Mesothelial cell of epicardium (in vitro differentiated cells): ENCODE measurements at places on chromosomes 5 and 9.

DNA sequence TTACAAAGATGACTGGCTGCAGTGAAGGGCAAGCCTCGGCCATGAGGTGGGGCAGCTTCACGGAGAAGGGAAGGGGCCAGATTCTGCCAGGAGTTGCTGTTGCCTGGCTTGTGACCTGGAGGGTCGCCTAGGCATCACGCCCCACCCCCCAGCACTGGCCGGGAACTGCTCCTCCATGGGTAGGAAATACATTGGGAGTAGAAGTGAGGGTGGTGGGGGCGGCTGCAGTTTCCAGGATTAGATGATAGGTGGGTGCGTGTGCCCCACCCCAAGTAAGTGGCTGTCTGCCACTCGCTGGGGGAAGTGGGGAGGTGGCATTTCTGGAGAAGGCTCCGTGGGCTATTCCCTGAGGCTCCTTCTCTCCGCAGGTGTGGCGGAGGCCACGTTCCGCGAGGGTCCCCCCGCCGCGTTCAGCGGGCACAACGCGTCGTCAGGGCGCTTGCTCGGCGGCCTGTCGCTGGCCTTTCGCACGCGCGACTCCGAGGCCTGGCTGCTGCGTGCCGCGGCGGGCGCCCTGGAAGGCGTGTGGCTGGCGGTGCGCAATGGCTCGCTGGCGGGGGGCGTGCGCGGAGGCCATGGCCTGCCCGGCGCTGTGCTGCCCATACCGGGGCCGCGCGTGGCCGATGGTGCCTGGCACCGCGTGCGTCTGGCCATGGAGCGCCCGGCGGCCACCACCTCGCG is 16.9 kb downstream of the CRB2 start:
- peak overlapping the region; percentile 45 for H3K27ac ChIP-seq
- no peak overlapping the region for H3K4me3 ChIP-seq
- DNase-seq, result no peak
- H3K4me1 ChIP-seq, result peaks cover 57% of the 10 kb centered on the region
- H3K36me3 ChIP-seq, result peaks cover 7% of the 10 kb centered on the region

DNA sequence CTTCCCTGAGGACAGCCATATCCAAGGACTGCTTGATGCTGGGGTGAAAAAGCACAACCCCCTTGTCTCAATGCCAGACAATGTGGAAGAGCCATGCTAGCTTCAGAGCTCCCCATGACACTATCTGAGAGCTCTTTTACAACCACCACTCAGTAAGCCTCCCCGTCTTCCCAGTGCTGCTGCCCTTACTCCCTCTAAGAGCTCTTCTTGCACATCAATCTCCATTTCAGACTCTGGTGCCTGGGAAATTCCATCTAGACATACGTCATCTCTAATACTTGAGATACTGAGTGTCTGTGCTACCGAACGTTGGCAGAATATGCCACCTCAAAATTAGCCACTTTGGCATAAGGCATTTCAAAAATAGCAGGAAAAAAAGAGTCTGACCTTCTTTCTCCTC is 94.5 kb downstream of the EDIL3 start:
- no peaks in the 10 kb centered on the region for H3K27me3 ChIP-seq
- no peak for DNase-seq
- H3K4me1 ChIP-seq, result peaks cover 45% of the 10 kb centered on the region
- H3K36me3 ChIP-seq, result no peaks in the 10 kb centered on the region
- peak overlapping the region; percentile 95 for H3K27ac ChIP-seq

GRCh38 chr9:2808105-2808504 is 35.8 kb downstream of the PUM3 start:
- no peak for DNase-seq
- H3K4me1 ChIP-seq, result peaks cover 42% of the 10 kb centered on the region
- peak overlapping the region; percentile 95 for H3K27ac ChIP-seq
- H3K27me3 ChIP-seq, result no peaks in the 10 kb centered on the region
- no peak overlapping the region for H3K4me3 ChIP-seq

DNA sequence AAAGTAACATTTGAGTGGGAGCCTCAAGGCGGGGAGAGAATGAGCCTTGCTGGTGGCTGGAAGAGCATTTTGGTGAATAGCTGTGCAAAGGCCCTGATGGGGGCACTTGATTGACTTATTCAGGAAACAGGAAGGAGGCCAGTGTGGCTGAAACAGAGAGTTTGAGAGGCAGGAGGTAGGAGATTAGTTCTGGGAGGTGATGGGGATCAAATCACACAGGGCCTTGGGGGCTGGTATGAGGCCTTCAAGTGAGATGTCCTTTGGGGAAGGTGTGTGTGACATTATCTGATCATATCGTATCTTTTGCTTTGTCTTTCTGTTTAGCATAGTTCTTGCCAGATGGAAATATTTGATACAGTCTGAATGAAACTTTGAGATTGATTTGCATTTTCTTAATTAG is 172.3 kb downstream of the TENT4A start:
- no peaks in the 10 kb centered on the region for H3K36me3 ChIP-seq
- H3K4me1 ChIP-seq, result no peaks in the 10 kb centered on the region
- H3K4me3 ChIP-seq, result no peak overlapping the region
- no peak for DNase-seq
- no peaks in the 10 kb centered on the region for H3K27me3 ChIP-seq

- no peak for DNase-seq
- peaks cover 35% of the 10 kb centered on the region for H3K4me1 ChIP-seq
- H3K4me3 ChIP-seq, result no peak overlapping the region
- H3K36me3 ChIP-seq, result peaks cover 4% of the 10 kb centered on the region
- H3K27ac ChIP-seq, result no peak overlapping the region
- no peaks in the 10 kb centered on the region for H3K27me3 ChIP-seq
Observed at GRCh38 chr5:60455589-60455988, 244.4 kb downstream of the DEPDC1B start.

DNA sequence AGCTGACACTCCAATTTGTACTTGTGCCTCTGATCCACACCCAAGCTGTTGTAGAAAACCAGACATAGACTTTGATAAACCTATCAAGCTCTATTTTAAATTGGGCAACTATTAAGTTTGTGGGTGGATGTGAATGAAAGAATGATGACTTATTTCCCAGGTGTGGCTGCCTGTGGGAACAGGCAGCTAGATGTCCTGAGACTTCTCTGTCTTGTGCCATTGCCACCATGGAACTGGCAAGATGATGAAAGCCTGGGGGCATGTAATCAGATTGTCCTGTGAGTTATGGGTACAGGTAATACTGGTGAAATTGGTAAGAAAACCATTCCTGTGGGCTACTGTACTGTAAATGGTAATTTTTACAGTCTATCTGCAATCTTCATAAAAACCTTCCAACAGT is 57.5 kb downstream of the CEMIP2 start:
- no peaks in the 10 kb centered on the region for H3K27me3 ChIP-seq
- no peak overlapping the region for H3K4me3 ChIP-seq
- no peak overlapping the region for H3K27ac ChIP-seq
- H3K4me1 ChIP-seq, result no peaks in the 10 kb centered on the region
- DNase-seq, result no peak
- peaks cover 38% of the 10 kb centered on the region for H3K36me3 ChIP-seq

DNA sequence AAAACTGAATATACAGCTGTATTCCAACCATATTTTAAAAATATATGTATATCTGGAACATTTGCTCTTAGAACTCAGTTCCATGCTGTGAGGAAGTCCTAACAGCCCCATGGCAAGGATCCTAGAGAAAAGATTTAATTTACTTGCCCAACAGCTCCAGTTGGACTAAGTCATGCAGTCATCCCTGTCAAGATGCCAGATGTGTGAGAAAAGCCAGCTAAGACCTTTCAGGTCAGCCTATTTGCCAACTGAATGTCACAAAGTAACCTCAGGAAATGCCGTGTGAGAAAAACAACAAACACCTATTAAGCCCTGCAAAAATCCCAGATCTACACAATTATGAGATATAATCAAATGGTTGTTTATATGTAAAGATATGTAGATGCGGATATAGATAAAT is 416.3 kb downstream of the NR2F1-AS1 start:
- H3K36me3 ChIP-seq, result peaks cover 4% of the 10 kb centered on the region
- no peak overlapping the region for H3K4me3 ChIP-seq
- H3K27me3 ChIP-seq, result no peaks in the 10 kb centered on the region
- DNase-seq, result no peak
- no peak overlapping the region for H3K27ac ChIP-seq
